ENCODE measurements at places on chromosomes 12 and 14.

DNA sequence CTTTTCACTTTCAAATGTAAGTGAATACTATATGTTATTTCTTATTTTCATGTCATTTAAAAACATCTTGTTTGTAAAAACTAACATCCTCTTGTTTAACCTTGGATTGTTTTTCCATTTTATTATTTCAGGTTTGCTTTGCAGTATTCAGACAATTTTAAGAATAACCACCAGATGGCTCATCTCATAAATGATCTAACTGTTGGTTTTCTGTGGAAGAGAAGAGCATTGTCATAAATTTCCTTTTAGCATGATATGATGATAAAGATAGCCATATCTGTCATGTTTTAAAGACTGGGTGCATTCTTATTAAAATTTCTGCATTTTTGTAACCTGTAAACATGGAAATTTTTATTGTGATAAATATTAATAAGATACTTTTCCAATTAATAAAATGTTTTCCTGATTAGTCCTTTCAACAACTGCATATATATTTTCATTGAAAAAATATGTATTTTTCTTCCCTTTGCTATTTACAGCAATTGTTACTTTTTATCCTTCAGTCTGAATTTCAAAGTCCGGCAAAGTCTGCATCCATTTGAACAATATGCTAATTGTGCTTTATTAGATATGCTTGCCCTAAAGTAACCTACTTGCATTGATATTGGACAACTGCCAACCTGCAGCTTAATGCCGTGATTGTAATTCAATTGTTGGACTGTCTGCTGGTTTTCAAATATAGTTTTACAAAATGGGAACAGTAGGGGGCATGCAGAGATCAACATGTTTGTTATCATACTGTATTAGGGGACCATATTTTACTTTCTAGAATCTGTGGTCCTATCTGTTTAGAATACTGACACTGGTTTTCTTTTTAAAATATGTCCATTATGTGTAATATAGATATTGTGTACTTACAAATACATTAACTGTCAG lies 163.4 kb downstream of the GARIN6 start:
- peak; percentile 20 for DNase-seq

GRCh38 chr14:38866461-38866860 lies 236.6 kb downstream of the SEC23A start:
- DNase-seq: no peak

DNA sequence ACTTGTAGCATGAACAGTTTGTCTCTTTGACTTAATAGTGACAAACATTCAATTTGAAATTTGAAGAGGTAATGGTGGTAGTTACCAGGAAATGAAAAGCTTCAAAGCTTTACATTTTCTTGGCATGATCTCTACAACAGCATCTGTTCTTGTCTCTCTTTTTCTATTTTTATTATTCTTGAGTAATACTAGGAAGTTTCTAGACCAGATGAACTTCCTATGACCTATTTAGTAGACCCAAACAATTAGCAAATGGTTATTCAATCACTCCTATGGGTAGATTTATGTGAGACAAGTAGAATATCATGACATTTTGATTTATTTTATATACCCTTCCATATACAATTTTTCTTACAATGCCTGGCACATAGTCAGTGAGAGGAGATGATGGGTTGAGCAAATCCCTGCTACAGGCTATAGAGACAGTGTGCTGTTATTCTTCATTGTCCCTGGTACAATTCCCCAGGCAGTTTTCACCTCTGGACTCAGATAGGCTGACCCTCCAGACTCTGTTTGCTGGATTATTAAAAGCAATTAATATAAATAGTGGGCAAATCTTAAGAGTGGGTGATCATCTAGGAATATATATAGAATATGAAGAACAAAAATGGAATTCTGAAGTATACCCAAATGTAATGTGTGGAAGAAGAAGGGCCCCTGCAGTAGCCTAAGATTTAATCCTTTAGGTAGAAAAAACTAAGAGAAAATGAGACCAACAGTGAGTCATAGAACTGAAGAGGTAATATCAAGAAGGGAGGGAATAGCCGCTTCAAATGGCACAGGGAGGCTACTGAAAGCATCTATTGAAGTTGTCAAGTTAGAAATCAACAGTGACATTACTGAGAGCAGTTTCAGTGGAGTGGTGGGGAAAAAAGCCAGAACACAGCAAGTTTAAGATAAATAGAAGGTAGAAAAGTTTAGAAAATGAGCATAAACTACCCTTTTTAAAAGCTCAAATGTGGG lies 512.0 kb downstream of the FOXG1 start:
- DNase-seq: no peak

GRCh38 chr14:79665556-79665955 lies 545.7 kb downstream of the DIO2 start:
- DNase-seq: no peak

DNA sequence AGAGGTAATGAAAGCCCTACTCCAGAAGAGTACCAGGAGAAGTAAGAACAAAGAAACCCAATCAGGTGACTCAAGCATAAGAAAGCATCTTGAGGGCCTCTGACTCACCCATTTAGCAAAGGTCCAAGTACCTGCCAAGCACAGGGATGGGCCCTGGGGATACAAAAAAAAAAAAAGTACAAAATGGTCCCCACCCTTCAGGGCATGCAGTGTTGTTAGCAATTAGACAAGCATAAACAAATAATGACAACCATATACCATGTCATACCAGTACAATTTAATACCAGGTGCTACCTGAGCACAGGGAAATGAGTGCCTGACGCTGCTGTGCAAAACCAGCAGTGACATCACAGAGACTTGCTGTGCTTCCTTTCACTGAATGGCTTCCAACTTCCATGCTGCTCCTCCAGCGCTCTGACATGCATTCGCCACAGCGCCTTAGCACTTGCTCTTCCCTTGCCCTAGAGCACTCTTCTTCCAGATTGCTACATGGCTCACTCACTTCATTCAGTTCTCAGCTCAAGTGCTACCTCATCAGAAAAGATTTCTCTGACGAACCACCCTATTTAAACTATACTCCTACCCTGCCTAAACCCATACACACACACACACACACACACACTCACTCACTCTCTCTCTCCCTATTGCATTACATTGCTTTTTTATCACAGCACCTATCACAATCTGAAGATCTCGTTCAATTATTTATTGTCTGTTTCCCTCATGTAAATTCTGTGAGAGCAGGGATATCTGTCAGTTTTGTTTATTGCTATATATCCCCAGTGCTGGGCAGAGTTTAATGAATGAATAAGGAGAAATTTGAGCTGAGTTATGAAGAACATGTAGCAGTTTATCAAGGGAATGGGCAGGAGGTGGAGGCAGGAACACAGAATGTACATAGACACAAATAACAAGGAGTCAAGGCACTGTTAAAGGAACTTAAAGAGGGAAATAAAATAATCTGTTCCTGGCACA lies 12.9 kb upstream of the EPS8 start:
- DNase-seq: no peak

DNA sequence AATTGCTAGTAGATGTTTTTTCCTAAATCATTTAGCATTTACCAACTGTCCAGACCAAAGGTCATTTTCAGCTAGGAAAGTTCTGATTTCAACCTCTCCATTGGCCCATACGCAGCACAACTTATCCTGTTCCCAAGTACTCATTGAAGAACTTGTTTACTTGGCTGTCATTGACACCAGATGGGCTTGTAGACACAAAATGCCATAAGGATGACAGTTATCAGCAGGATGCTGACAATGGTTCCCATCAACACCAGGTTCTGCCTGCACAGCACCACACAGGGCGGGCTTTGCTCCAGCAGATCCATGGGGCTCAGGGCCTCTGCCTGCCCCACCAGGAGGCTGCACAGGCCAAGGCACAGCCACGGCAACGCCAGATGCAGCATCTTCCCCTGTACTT lies 36.5 kb upstream of the TMPRSS12 start:
- DNase-seq: no peak

DNA sequence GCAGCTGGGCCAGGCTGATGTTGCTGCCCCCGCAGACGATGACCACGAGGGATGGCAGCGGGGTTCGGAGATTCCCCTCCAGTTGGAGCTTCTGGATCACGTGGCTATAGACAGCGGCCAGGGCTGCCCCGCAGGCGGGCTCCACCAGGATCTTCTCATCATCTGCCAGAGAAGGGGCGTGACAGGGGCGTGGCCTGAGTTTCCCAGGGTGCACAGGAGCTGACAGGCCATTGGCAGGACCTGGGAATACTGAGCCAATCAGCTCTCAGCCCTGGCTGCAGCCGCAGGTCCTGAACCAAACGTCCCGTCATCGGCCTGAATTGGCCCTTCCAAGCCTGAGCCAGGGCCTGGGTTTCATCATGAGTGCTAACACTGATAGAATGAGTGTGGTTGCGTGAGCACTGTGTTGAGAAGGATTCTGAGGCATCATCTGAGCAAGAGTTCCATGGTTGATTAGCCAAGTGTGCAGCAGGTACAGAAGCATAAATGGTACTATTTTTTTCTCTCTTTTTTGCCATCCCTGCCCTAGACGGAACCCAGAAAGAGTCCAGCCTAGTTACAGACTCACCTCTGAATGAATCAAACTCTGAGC lies 10.6 kb downstream of the SDS start:
- peak; percentile 26 for DNase-seq

DNA sequence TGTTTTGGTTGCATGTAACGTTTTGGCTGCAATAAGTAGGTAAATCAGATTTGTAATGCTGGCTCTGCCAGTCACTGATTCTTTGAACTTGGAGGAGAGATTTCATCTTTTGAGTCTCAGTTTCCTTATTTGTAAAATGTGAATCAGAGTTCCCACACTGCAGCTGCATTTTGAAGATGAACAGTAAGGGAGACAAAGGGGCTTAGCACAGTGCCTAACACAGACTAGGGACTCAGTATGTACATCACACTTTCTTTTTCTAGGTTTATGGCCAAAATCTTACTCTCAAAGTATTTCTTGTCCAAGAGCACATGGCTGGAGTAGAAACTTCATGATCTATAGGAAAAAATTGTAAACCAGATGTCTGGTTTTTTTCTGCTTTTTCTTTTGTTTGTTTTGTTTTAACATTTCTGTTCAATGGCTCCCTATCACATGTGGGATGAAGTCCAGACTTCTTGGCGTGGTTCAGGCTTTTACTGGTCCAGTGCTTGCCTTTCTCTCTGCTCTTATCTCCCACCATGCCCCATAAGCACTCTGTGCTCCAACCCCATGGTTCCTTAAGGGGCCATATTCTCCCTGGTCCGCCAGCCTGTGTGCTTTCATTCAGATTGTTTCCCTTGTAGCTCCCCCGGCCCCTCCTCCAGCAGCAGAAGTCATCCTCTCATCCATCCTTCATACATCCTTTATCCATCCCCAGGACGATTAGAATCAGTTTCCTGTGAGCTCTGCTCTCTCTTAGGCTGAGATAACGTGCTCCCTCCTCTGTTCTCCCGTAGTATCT lies 58.0 kb downstream of the SYNE2 start:
- no peak for DNase-seq

DNA sequence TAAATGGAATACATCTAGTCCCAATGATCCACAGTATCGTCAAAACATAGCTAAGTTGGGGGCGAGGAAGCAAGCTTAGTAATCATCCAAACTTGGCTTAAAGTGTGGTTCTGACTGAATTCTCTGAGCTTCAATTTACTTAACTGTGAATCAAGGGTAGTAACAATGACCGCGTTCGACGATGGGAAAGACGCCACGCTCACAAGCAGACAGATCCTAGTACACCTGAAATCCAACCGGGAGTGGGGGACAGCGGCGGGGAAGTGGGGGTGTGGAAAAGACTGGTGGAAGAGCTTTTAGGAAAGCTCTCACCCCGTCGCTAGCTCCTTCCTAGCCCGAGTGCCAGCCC lies 433 bp downstream of the COX16 start:
- DNase-seq: no peak

- no peak for DNase-seq
These were observed 3.3 kb upstream of the RPH3A start for GRCh38 chr12:112788205-112788604.

DNA sequence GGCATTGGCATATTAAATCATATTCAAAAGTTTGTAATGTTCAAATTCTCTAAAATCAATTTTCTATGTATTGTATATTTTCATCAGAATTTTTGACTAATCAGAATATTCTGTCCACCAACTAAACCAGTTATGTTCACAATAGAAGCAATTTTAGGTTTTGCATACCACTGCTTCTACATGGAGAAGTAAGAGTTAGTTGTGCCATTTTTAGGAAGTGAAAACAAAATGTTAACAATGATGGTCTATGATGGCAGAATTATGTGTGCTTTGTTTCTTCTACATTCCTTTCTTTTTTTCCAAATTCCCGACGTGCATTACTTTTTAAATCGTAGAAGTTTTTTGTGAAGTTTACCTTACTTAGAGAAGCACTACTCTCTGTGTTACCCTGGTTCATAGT lies 29.5 kb downstream of the ABHD12B start:
- DNase-seq: no peak

DNA sequence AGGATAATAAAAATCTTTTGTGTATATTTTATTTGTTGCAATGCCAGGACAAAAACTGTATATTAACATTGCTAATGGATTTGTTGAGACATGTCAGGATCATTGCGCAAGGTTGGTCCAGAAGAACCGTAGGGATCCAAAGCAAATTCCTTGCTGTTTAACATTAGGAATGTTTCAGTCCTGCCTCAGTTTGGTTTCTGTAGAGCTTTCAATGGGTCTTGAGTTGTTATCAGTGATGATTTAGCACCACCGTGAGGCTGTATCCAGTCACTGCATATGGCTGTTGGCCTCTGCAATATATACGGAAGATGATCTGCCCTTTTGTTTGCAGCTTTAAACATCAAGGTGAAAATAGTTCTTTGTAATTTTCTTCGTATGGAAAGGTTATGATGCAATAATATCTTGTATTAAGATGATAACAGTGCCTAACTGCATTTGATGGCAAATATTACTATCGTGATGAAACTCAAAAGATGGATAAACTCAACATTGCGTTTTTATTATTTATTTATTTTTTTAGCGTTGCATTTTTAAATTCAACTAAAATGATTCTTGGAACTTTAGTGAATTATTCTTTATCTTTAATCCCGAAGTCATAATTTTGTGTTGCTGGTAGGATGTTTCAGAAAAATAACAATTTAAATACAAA lies 231.2 kb downstream of the AKAP6 start:
- DNase-seq: peak; percentile 40

GRCh38 chr12:57617942-57618341 lies 6.7 kb downstream of the ARHGEF25 start:
- no peak for DNase-seq

- DNase-seq: no peak
These were observed 16.6 kb upstream of the GPR68 start for GRCh38 chr14:91261115-91261514.

GRCh38 chr12:4379405-4379804 lies at the start of gene FGF23:
TSS of gene FGF23 (minus strand) at chr12:4379712. CDS start at chr12:4379582, 130 bp downstream.
- DNase-seq: no peak

DNA sequence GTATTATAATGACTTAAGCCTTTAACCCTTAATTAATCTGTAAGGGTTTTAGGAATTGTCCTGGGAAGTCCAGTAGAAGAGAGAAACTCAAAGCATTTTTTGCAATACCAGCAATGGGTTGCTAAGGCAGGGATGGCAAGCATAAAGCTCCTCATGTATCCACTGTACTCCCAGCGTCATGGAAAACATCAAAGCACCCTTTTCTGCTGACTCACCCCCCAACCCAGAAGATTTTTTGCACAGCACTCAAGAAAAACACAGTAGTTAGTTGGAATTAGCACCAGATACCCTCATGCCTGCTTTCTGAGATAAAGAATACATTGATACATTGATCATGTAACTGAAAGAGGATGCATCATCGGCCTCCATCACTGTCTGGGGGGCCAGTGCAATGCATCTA lies 199.1 kb upstream of the CNOT2 start:
- no peak for DNase-seq

Measured in RPMI8226 (cell line).